Activated CD8-positive, alpha-beta memory T cell treated with anti-CD3 and anti-CD28 coated beads for 48 hours (primary cell): ENCODE measurements at places on chromosomes 4 and X.

DNA sequence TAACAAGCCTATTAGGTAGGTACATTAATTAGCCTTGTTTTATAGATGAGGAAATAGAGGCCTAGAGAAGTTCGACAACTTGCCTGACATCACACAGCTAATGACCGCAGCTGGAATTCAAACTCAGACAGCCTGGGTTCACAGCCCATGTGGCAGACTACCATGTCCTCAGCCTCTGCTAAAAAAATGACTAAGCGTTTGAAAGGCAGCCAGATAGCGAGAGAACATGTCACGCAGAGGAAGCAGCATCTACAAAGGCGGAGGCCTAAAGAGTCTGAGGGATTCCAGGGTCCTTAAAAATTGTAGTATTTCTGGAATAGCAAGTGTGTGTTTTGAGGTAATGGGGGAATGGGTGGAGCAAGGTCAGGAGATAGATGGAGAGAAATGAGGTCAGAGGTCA lies 33.2 kb upstream of the BMP15 start:
- no peak for DNase-seq

DNA sequence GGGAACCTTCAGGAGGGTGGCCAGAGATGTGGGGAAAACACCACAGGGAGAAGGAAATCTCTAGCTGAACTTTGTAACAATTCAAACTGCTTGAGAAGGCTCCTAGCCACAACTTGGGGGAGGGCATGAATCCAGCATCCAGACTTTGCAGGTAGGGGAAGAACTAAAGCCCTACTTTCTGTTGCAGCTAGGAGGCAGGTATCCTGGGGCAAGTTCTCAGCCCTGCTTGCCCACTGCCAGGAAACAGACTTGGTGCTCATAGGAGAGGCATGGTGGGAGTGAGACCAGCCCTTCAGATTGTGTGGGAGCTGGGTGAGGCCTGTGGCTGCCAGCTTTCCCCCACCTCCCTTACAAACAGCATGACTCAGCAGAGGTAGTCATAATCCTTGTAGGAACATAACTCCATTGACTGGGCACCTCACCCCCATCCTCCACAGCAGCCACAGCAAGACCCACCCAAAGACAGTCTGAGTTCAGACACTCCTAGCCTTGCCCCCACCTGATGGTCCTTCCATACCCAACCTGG lies 209.5 kb upstream of the CPEB2 start:
- DNase-seq, result no peak

- no peak for DNase-seq
Observed at GRCh38 chr4:10703766-10704429, 19.3 kb upstream of the CLNK start.

GRCh38 chrX:44223150-44223549 lies 120.3 kb downstream of the EFHC2 start:
- no peak for DNase-seq

DNA sequence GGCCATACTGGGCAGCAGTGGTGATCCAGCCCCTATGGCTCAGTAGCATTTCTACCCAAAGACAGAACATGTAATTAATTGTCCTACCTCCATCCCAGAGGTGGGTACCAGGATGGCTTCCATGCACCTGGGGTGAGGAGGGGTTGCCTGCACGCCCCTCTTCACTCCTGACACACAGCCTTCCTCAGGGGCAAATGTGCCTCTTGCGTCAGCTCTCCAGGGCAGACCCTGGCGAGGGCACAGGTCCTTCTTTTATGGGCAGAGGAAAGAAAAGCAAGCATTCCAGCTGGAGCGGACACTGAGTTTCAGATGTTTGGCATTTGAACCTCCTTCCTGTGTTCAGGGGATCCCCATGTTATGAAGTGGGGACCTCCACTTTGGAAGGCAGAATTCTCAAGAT lies 95.6 kb downstream of the PHKA2 start:
- DNase-seq, result no peak

DNA sequence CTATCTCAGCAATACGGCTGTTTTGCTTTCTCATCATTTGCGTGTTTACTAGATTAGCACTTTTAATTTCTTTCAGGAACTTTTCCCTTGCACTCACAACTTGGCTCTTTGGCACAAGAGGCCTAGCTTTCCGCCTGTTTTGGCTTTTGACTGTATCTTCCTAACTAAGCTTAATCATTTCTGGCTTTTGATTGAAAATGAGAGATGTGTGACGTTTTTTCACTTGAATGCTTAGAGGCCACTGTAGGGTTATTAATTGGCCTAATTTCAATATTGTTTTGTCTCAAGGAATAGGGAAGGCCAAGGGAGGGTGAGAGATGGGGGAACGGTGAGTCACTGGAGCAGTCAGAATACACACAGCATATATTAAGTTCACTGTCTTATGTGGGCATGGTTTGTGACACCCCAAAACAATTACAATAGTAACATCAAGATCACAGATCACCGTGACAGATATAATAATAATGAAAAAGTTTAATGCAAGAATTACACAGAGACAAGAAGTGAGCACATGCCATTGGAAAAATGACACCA lies 27.3 kb downstream of the MND1 start:
- DNase-seq, result no peak

- no peak for DNase-seq
Observed at GRCh38 chr4:84905646-84906045, 60.8 kb downstream of the WDFY3 start.

GRCh38 chr4:182136201-182136600 lies 107.0 kb upstream of the TENM3 start:
- no peak for DNase-seq
